ENCODE measurements at places on chromosomes 1 and 21. TPM values are rescaled to one million over a fixed set of nuclear protein-coding genes. Genes with fewer than 3 reads are reported as not detected.

TSPEAR gene
- 0.11 TPM for total RNA-seq

PGBD2 gene
- 8.6 TPM for total RNA-seq

ABCA4 gene
- total RNA-seq = 14.4 TPM

RGS1 gene
- total RNA-seq = not detected

LIN28A gene
- total RNA-seq = not detected

GBP5 gene
- total RNA-seq = not detected

MIER1 gene
- total RNA-seq = 36.5 TPM

RAB25 gene
- total RNA-seq = 52.6 TPM

HSD3B2 gene
- total RNA-seq = 0.32 TPM

SPRR2A gene
- not detected for total RNA-seq

NR5A2 gene
- 0.38 TPM for total RNA-seq

MPC2 gene
- total RNA-seq = 20.5 TPM

NBPF6 gene
- not detected for total RNA-seq

HMCN1 gene
- total RNA-seq = 46.4 TPM

KRTAP19-1 gene
- total RNA-seq = not detected

PPM1J gene
- 4.4 TPM for total RNA-seq

ADORA1 gene
- total RNA-seq = 2.9 TPM

CD58 gene
- total RNA-seq = 8.0 TPM

GRCh38 chr1:156165083-156165482, 11.7 kb downstream of the SEMA4A start:
- no peak overlapping the region for H3K27ac ChIP-seq
- no peak for DNase-seq
- no peaks in the 10 kb centered on the region for H3K27me3 ChIP-seq
- H3K36me3 ChIP-seq = peaks cover 24% of the 10 kb centered on the region
- H3K4me1 ChIP-seq = peaks cover 23% of the 10 kb centered on the region
- no peak overlapping the region for H3K4me3 ChIP-seq

- H3K36me3 ChIP-seq = no peaks in the 10 kb centered on the region
- no peak overlapping the region for H3K4me3 ChIP-seq
- no peak for DNase-seq
Measured at GRCh38 chr1:26544126-26544525, 14.6 kb downstream of the RPS6KA1 start.

DNA sequence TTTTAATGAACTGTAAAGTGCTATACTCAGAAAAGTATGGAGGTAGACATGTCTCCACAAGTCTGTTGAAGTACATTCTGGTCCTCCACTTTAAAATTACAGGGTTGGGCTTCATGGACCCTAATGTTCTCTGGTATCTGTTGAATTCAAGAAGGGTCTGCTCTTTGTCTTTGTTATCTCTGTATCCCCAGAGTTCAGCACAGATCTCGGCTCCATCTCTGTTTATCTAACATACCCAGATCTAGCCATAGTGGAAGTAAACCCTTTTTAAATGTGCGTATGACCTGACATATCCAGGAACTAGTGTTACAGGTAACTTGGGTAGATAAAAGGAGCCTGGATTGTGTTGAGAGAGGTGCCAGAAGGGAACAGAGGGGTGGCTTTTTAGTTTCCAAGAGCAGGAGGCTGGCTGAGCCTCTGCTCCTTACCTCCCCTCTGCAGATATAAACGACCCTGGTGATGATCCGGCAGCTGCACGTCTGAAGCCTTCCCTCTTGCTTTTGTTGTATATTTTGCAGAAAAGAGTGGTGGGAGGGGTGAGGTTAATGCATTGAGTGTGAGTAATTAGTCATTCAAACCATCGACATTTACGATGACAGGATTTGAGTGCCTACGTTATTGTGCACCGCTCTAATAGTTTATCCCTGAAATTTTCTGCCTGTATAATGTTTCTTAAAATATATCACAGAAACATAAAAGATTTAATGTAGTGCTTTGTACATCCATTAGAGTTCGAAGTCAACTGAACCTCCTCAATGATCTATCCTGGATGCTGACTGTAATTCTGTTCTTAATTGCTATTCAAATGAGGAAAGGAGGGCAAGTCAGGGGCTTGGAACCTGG, 30.8 kb downstream of the ELAVL4 start:
- no peak overlapping the region for H3K27ac ChIP-seq
- DNase-seq = no peak
- no peaks in the 10 kb centered on the region for H3K27me3 ChIP-seq
- no peak overlapping the region for H3K4me3 ChIP-seq
- no peaks in the 10 kb centered on the region for H3K4me1 ChIP-seq

GRCh38 chr1:27915082-27915575, 19.7 kb upstream of the SMPDL3B start:
- H3K4me3 ChIP-seq = peak overlapping the region; percentile 99
- DNase-seq = no peak
- H3K36me3 ChIP-seq = peaks cover 8% of the 10 kb centered on the region
- no peak overlapping the region for H3K27ac ChIP-seq

- H3K27ac ChIP-seq = no peak overlapping the region
- H3K27me3 ChIP-seq = no peaks in the 10 kb centered on the region
- H3K36me3 ChIP-seq = no peaks in the 10 kb centered on the region
- no peak for DNase-seq
- peaks cover 4% of the 10 kb centered on the region for H3K4me1 ChIP-seq
Measured at GRCh38 chr1:91617285-91617765, 116.7 kb downstream of the CDC7 start.

DNA sequence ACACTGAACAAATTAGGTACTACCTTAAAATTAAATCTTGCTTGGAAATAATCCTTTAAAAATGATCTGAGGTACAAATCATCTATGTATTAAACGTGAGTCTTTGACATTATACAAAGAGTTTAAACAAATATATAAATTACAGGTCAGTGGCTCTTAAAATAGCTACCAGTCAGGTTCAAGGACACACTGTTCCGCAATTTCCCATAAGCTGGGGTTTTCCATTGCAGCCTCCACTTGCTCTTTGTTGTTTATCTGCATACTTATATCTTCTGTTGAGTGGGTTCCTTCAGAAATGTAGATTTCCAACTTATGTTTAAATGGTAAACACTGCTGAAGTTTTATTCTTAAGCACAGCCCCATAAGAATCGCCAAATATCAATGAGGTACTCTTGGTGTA, 5.7 kb upstream of the MRPL55 start:
- H3K27ac ChIP-seq = no peak overlapping the region
- H3K36me3 ChIP-seq = peaks cover 7% of the 10 kb centered on the region
- no peak overlapping the region for H3K4me3 ChIP-seq
- no peaks in the 10 kb centered on the region for H3K27me3 ChIP-seq

- no peaks in the 10 kb centered on the region for H3K27me3 ChIP-seq
- DNase-seq = no peak
- H3K27ac ChIP-seq = no peak overlapping the region
- no peaks in the 10 kb centered on the region for H3K36me3 ChIP-seq
Measured at GRCh38 chr1:57278558-57278957, 145.3 kb downstream of the DAB1 start.

GRCh38 chr1:19074361-19074901, 118.0 kb upstream of the IFFO2 start:
- no peak overlapping the region for H3K27ac ChIP-seq
- no peaks in the 10 kb centered on the region for H3K27me3 ChIP-seq
- H3K4me3 ChIP-seq = no peak overlapping the region
- peaks cover 33% of the 10 kb centered on the region for H3K36me3 ChIP-seq
- no peak for DNase-seq
- no peaks in the 10 kb centered on the region for H3K4me1 ChIP-seq

GRCh38 chr1:210396541-210396940, 67.8 kb downstream of the HHAT start:
- H3K27ac ChIP-seq = no peak overlapping the region
- H3K4me1 ChIP-seq = peaks cover 13% of the 10 kb centered on the region
- no peaks in the 10 kb centered on the region for H3K27me3 ChIP-seq

GRCh38 chr1:56434740-56435139, 144.6 kb downstream of the PLPP3 start:
- no peak for DNase-seq
- peak overlapping the region; percentile 91 for H3K27ac ChIP-seq
- no peaks in the 10 kb centered on the region for H3K36me3 ChIP-seq

- peaks cover 55% of the 10 kb centered on the region for H3K4me1 ChIP-seq
- H3K4me3 ChIP-seq = peak overlapping the region; percentile 75
- peak; percentile 57 for DNase-seq
- no peaks in the 10 kb centered on the region for H3K27me3 ChIP-seq
- H3K36me3 ChIP-seq = peaks cover 10% of the 10 kb centered on the region
Measured at GRCh38 chr1:27527890-27528817, 38.2 kb upstream of the WASF2 start.

DNA sequence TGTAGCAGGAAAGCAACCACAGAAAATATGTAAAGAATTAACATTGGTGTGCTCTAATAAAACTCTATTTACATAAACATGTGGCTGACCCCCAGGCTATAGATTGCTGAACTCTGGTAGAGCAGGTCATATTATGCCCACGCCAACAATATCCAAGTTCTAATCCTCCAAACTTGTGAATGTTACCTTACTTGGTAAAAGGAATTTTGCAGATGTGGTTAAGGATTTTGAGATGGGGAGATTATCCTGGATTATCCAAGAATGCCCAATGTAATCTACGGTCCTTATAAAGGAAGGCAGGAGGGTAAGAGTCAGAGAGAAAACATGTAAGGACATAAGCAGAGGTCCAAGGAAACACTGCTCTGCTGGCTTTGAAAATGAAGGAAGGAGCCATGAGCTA, 201.0 kb downstream of the USH2A start:
- no peak for DNase-seq
- H3K27me3 ChIP-seq = no peaks in the 10 kb centered on the region
- no peaks in the 10 kb centered on the region for H3K36me3 ChIP-seq
- H3K4me1 ChIP-seq = peaks cover 7% of the 10 kb centered on the region

DNA sequence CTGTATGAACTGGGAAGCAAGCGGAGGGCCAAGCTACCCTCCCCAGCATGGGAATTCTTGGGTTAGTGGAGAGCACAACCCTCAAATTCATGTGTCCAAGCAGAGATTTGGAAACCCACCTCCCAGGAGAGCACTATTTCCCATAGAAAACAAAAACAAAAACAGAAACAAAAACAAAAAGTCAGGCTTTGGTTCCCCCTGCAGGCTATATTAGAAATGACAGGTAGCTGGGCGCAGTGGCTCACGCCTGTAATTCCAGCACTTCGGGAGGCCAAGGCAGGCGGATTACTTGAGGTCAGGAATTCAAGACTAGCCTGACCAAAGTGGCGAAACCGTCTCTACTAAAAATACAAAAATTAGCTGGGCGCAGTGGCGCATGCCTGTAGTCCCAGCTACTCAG, 10.8 kb downstream of the MINDY1 start:
- H3K4me1 ChIP-seq = no peaks in the 10 kb centered on the region
- DNase-seq = no peak
- H3K36me3 ChIP-seq = peaks cover 11% of the 10 kb centered on the region
- no peak overlapping the region for H3K27ac ChIP-seq
- H3K4me3 ChIP-seq = no peak overlapping the region

DNA sequence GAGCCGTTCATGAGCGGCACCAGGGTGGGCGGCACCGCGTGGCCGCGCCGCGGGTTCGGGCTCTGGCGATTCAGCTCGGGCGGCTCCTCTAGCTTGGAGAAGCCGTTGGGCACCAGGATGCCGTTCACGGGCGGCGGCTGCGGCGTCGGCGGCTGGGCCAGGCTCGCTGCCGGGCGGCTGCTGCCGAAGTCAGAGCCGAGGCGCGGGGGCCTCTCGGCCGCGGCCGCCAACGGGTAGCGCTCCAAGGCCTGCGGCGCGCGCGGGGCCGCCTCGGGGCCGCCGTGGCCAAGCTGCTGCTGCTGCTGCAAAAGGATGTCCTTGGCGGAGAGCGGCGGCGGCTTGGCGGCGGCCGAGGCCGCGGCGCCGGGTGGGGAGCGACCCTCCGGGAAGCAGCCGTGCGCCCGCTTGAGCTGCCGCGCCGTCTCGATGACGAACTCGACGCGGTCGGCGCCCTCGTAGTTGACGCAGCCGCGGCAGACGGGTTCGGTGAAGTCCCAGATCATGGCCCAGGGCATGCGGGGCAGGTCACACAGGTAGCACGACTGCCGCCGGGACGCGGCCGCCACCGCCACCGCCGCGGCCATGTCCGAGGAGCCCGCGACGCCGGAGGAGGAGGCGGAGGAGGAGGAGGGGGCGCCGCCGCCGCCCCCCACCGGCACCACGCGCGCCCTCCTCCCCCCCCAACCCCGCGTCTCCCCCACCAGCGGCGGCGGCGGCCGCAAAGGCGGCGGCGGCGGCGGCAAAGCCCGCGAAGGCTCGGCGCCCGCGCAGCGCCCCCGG, 877 bp downstream of the IRF2BP2 start:
- H3K27ac ChIP-seq = peak overlapping the region; percentile 83
- peaks cover 24% of the 10 kb centered on the region for H3K36me3 ChIP-seq
- H3K4me3 ChIP-seq = peak overlapping the region; percentile 92
- no peaks in the 10 kb centered on the region for H3K27me3 ChIP-seq

DNA sequence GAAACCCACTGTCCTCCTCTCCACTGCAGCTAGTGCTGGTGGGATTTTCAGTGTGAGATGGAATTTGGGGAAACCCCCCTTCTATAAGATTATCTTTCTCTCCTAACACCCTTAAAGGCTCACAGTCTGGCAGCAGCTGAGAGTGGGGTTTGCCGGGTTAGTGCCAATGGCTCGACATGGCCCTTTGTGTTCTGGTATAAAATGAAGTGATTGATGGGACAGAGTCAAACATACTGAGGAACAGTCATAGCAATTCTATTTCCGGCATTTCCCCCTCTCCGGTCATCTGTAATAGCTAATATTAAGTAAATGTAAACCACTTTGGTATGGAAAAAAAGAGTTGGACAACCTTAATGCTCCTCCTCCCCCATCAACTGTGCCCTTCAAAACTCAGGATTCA, 37.6 kb downstream of the TFF3 start:
- H3K27ac ChIP-seq = no peak overlapping the region
- H3K27me3 ChIP-seq = peaks cover 2% of the 10 kb centered on the region
- no peaks in the 10 kb centered on the region for H3K4me1 ChIP-seq
- no peak overlapping the region for H3K4me3 ChIP-seq
- DNase-seq = no peak

DNA sequence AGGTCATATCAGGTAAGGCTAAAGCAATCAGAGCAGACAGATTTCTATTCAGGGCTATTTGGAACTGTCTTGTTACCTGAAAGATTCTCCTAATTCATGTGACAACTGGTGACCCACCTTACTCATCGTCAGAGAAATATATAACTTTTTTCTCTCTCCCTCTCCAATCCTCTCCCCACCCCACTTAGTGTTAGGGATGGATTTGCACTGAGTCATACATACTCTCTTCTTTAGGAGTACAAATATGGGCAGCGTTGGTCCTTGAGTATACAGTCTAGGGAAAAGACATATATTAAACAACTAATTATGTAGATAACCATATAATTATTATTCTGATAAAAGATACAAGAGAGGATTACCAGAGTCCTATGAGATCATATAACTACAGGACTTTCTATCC, 246.3 kb downstream of the HHIPL2 start:
- peaks cover 4% of the 10 kb centered on the region for H3K4me1 ChIP-seq
- no peak for DNase-seq
- H3K27me3 ChIP-seq = peaks cover 21% of the 10 kb centered on the region
- H3K4me3 ChIP-seq = no peak overlapping the region
- no peaks in the 10 kb centered on the region for H3K36me3 ChIP-seq
- H3K27ac ChIP-seq = no peak overlapping the region

GRCh38 chr1:12053752-12054548, 9.2 kb upstream of the TNFRSF8 start:
- peaks cover 13% of the 10 kb centered on the region for H3K4me1 ChIP-seq
- no peak overlapping the region for H3K27ac ChIP-seq
- no peaks in the 10 kb centered on the region for H3K36me3 ChIP-seq
- no peak for DNase-seq
